NCI-H1436 (cell line): ENCODE measurements at places on chromosomes 13 and 19.

- no peak for DNase-seq
Measured at GRCh38 chr19:36847968-36848367, 2.7 kb upstream of the ZNF345 start.

DNA sequence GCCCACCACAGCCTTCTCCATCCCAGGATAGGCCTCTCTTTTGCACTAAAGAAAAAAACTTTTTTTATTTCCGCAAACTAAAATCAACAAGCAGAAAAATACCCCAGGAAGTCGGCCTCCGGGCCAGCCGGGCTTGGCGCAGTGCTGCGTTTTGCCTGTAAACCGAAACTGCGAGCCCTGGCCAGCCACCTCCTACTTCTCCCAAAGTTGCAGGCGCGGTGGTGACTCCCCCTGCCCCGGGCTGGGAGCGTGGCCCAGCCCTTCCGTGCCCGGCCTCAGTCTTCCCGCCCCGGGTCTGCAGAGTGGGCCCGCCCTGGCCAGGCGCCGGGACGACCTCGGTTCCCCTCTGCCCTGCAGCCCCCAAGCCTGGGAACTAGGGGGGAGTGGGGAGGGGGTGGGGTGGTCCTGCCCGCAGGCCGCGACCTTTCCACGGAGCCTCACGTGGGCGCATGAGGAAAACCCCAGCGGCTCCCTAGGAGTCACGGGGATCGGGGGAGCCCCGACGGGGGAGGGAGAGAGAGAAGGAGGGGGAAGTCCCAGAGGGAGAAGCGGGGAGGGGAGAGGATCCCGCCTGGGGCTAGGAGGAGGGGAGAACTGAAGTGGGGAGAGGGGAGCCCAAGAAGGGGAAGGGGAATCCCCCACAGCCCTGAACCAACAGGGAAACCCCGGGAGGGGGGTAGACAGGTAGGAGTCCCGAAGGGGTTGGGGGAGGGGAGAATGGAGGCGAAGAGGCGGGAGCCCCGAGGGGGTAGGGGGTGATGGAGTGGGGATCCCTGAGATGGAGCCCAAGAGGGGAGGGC, 3.0 kb downstream of the GADD45B start:
- DNase-seq: no peak

DNA sequence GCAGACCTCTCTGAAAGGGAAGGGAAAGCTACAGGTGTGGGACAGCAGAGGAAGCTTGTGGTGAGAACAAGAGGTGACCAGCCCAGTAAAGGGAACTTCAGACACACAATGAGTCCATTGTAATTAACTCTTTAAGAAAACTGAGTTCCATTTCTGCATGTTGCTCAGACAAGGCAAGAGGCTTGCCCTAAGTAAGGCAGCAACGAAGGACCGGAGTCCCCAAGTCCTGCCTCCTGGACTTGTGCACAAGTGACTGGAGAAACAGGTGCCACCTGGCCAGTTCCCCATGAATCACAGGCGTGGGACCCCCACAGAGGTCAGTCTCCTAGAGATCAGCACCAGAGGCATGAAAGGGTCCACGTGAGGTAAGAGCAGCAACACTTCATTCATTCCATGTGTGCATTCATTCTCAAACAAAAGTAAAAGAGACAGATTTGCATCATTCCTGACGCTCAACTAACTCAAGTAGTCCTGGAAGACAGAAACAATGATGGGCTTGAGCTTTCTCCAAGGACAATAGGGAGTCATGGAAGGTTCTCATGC, 14.7 kb upstream of the SIGLEC6 start:
- no peak for DNase-seq

- DNase-seq: no peak
Measured at GRCh38 chr13:78876915-78877549, 218.1 kb upstream of the OBI1 start.
